ENCODE measurements at places on chromosomes 4 and X.

DNA sequence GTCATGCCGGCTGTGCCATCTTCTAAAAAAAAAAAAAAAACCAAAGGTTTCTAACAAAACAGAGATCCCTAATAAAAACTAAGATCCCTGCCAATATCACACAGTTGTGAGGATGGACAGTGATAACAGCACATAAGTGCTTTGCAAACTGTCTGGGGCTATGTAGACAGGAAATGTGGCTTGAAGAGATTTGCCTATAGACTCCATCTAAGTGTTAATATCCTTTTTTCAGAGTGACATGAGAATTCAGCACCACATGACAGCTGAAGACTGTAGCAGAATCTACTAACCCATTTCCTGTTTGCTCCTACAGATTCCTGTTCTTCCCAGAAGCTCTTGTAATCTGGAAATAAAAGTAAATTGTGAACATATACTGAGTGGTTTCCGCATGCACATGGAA is 215.4 kb downstream of the KDR start:
- peak overlapping the region; percentile 30 for H3K27ac ChIP-seq
- DNase-seq: no peak
- peaks cover 11% of the 10 kb centered on the region for H3K4me1 ChIP-seq
- H3K36me3 ChIP-seq: peaks cover 12% of the 10 kb centered on the region
- no peaks in the 10 kb centered on the region for H3K27me3 ChIP-seq

GRCh38 chr4:54731552-54731951 is 73.8 kb downstream of the KIT start:
- H3K4me3 ChIP-seq: no peak overlapping the region
- H3K27me3 ChIP-seq: no peaks in the 10 kb centered on the region
- H3K27ac ChIP-seq: no peak overlapping the region
- DNase-seq: no peak
- no peaks in the 10 kb centered on the region for H3K36me3 ChIP-seq

DNA sequence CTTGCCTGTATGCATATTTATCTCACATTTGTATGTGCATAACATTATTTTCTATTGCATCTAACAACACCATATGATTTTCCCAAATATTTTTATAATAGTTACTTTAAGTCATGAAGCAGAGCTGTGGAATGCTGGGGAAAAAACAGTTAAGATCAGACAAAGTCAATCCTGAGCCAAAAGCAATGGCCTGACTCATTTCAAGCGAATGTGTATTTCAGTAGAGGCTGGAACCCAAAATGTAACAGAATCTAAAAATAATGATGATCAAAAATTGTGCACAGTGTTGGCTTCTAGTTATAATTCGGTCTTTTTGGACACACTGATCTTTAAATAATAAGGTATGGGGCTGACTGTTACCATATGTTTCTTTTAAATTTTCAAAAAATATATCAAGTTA is 516.2 kb upstream of the ADGRL3 start:
- H3K27me3 ChIP-seq: no peaks in the 10 kb centered on the region
- H3K4me1 ChIP-seq: no peaks in the 10 kb centered on the region
- no peak for DNase-seq
- H3K27ac ChIP-seq: no peak overlapping the region
- H3K4me3 ChIP-seq: no peak overlapping the region

DNA sequence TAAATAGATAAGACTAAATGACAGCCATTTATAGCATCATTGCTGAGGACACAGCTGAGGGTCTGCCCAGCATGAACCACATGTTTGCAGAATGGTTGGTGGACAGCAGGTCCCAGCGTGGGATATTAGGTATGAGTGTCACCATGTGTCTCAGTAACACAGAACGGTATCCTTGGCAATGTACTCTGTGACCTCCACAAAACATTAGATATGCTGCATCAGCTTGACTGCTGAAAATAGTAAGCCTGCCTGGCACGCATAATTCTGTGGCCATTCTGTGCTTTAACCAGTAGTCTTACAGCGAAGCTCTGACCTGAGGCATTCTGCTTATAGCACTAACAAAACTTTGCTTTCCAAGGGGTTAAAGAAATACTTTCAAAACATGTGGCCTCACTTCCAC is 32.0 kb downstream of the LIMCH1 start:
- no peak for DNase-seq
- H3K4me3 ChIP-seq: no peak overlapping the region
- no peaks in the 10 kb centered on the region for H3K4me1 ChIP-seq

DNA sequence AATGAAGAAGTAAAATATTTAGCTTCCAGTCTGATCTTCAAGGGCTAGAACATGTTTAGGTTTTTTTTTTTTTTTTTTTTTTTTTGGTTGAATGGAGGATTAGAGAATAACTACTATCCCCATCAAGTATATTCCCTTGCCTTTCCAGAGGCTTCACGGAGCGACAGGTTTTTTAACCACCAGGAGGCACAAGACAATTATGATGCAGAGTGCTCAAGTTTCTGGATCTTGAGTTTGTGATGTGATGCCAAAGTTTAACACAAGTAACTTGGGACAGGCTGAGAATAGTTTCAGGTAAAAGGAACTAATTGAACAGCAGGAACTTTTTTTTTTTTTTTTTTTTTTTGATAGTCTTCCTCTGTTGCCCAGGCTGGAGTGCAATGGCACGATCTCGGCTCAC is 30.3 kb downstream of the CCNI start:
- no peak for DNase-seq
- H3K27ac ChIP-seq: peak overlapping the region; percentile 48

- peak overlapping the region; percentile 66 for H3K4me3 ChIP-seq
- H3K27me3 ChIP-seq: no peaks in the 10 kb centered on the region
- H3K27ac ChIP-seq: no peak overlapping the region
- peak; percentile 4 for DNase-seq
- H3K4me1 ChIP-seq: peaks cover 13% of the 10 kb centered on the region
These were observed 161.7 kb downstream of the BTC start for GRCh38 chr4:74632634-74633033.

GRCh38 chr4:124685851-124686250 is 26.7 kb downstream of the ANKRD50 start:
- H3K4me3 ChIP-seq: no peak overlapping the region
- H3K4me1 ChIP-seq: no peaks in the 10 kb centered on the region
- H3K27me3 ChIP-seq: no peaks in the 10 kb centered on the region
- no peaks in the 10 kb centered on the region for H3K36me3 ChIP-seq
- no peak overlapping the region for H3K27ac ChIP-seq

- DNase-seq: no peak
- no peaks in the 10 kb centered on the region for H3K4me1 ChIP-seq
- H3K4me3 ChIP-seq: no peak overlapping the region
- H3K27ac ChIP-seq: no peak overlapping the region
These were observed 170.3 kb downstream of the LDB2 start for GRCh38 chr4:16728111-16728510.

GRCh38 chrX:31293409-31293808 is 221.6 kb upstream of the FTHL17 start:
- no peaks in the 10 kb centered on the region for H3K4me1 ChIP-seq
- H3K27me3 ChIP-seq: peaks cover 1% of the 10 kb centered on the region
- H3K27ac ChIP-seq: no peak overlapping the region
- no peak for DNase-seq
- H3K36me3 ChIP-seq: no peaks in the 10 kb centered on the region

DNA sequence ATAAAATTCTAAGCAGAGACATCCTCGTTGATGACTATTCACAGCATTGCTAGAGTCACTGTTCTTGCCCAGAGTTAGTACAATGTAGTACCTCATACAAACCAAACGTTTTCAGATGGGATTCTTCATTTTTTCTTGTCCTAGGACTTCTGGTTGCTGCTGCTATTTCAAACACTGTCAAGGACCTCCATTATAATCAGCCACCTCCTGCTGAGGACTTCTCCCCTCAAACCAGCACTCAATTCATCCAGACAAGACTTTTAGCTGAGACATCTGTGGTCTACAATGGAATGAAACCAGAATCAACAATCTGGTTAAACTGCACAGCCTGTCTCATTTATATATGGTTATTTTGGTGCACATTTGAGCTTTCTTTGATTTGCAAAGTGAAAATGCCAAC is 1008.8 kb downstream of the STPG2 start:
- peaks cover 13% of the 10 kb centered on the region for H3K27me3 ChIP-seq
- no peaks in the 10 kb centered on the region for H3K36me3 ChIP-seq
- no peak overlapping the region for H3K27ac ChIP-seq
- no peak for DNase-seq

GRCh38 chr4:37762294-37762990 is 64.0 kb upstream of the PGM2 start:
- no peak overlapping the region for H3K4me3 ChIP-seq
- no peak overlapping the region for H3K27ac ChIP-seq
- H3K36me3 ChIP-seq: no peaks in the 10 kb centered on the region
- no peak for DNase-seq

GRCh38 chr4:142557239-142557801 is 288.8 kb downstream of the INPP4B start:
- H3K36me3 ChIP-seq: no peaks in the 10 kb centered on the region
- peaks cover 24% of the 10 kb centered on the region for H3K4me1 ChIP-seq
- no peaks in the 10 kb centered on the region for H3K27me3 ChIP-seq

DNA sequence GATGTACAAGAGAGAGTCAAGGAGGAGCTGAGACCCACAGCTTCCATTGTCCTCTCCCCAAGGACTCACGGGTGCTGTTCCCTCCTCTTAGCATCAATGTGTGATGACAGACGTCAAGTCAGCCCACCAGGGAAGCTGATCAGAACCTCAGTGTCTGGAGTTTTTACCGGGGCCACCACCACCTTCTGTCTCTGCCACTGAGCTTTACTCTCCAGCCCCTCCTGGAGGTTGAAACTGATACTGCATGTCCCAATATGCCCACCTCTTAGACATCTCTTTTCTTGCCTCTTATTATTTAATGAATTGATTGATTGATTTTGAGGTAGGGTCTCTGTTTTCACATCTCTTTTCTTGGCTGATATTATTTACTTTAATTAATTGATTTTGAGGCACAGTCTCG is 10.3 kb upstream of the AKAP17A start:
- DNase-seq: no peak
- no peaks in the 10 kb centered on the region for H3K36me3 ChIP-seq
- H3K4me1 ChIP-seq: peaks cover 29% of the 10 kb centered on the region

GRCh38 chr4:17494258-17495190 is 17.4 kb downstream of the QDPR start:
- no peak overlapping the region for H3K4me3 ChIP-seq
- H3K27me3 ChIP-seq: no peaks in the 10 kb centered on the region
- DNase-seq: no peak
- H3K36me3 ChIP-seq: peaks cover 6% of the 10 kb centered on the region

- no peak overlapping the region for H3K4me3 ChIP-seq
- no peaks in the 10 kb centered on the region for H3K36me3 ChIP-seq
- no peaks in the 10 kb centered on the region for H3K27me3 ChIP-seq
- H3K4me1 ChIP-seq: peaks cover 2% of the 10 kb centered on the region
- no peak overlapping the region for H3K27ac ChIP-seq
These were observed 84.8 kb upstream of the BMP2K start for GRCh38 chr4:78691334-78691754.

- H3K4me3 ChIP-seq: no peak overlapping the region
- peaks cover 8% of the 10 kb centered on the region for H3K27me3 ChIP-seq
- H3K36me3 ChIP-seq: no peaks in the 10 kb centered on the region
These were observed 17.0 kb downstream of the SNCA start for GRCh38 chr4:89820010-89820409.

GRCh38 chrX:107880054-107880610 is 54.5 kb downstream of the MID2 start:
- no peak overlapping the region for H3K4me3 ChIP-seq
- no peaks in the 10 kb centered on the region for H3K27me3 ChIP-seq
- no peak for DNase-seq
- no peaks in the 10 kb centered on the region for H3K4me1 ChIP-seq
- H3K27ac ChIP-seq: no peak overlapping the region
- peaks cover 14% of the 10 kb centered on the region for H3K36me3 ChIP-seq

DNA sequence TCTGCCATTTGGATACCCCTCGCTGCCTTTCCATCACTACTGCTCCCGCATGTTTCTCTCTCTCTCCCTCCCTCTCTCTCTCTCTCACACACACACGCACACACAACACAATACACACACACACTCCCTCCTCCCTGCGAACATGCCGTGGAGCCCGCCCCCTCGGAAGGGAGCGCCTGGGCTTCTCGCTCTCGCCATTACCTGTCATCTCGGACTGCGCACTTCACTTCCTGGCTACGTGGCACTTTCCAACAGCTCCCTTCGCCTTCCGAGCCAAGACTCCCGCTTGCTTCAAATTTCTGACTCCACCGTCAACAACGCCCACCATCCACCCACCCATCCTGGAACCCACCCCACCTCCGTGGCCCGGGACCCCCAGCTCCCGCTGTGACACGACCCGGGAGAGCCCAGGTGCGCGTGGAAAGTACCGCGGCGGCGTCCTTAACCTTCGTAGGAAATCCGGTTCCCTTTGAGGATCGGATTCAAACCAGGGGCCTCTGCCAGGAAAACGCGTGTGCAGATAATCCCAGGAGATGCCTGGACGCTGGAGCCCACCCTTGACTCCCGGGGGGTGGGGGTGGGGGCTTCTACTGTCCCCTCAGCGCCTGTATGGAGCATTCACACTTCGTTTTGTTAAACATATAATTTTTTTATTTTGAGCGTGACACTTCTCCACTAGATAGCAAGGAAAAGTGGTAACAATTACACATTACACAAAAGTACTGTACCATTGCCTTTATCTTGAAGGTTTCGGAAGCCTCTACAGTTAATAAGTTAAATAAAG is 12.5 kb downstream of the ARX start:
- no peak for DNase-seq
- peak overlapping the region; percentile 58 for H3K4me3 ChIP-seq
- peaks cover 7% of the 10 kb centered on the region for H3K27me3 ChIP-seq
- H3K27ac ChIP-seq: no peak overlapping the region

DNA sequence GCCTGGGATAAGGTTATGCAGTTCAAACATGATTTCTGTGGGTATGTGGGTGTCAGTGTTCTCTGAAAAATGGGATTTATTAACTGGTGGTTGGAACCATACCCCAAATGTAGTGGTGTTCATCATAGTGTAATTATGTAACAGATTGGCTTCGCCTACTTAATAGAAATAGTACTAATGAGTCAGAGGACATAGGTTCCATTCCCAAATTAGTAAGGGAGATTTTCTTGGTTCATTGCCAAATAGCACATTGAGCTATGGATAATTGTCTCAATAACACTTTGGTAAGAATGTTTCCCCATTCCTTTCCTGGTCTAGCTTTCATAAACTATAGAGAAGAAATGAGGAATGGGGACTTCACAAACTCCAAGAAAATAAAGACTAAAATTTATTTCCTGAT is 20.5 kb upstream of the CYBB start:
- no peaks in the 10 kb centered on the region for H3K27me3 ChIP-seq
- H3K4me3 ChIP-seq: no peak overlapping the region
- H3K36me3 ChIP-seq: no peaks in the 10 kb centered on the region

- H3K4me3 ChIP-seq: no peak overlapping the region
- no peaks in the 10 kb centered on the region for H3K27me3 ChIP-seq
- H3K36me3 ChIP-seq: peaks cover 40% of the 10 kb centered on the region
- H3K27ac ChIP-seq: no peak overlapping the region
These were observed 5.5 kb downstream of the CAMK2D start for GRCh38 chr4:113756005-113756410.

DNA sequence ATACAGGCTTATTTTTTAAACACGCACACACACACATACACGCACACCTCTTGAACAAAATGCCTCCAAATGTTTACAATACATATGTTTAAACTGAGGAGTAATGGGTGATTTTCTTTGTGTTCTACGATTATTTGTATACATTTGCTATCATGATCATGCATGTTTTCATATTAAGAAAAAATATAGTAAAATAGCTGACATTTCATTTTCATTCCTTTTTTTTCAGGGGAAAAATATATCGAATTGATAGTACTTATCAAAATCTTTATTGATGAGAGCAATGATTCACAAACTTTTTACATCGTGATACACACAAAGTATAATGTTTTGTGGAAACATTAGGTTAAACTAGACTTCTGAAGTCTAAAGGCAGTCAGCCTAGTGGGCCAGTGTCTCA is 618.9 kb downstream of the TECRL start:
- H3K4me1 ChIP-seq: no peaks in the 10 kb centered on the region
- no peaks in the 10 kb centered on the region for H3K27me3 ChIP-seq
- H3K4me3 ChIP-seq: no peak overlapping the region
- no peaks in the 10 kb centered on the region for H3K36me3 ChIP-seq
- H3K27ac ChIP-seq: no peak overlapping the region

GRCh38 chr4:110418641-110419040 is 57.3 kb upstream of the ENPEP start:
- H3K36me3 ChIP-seq: no peaks in the 10 kb centered on the region
- DNase-seq: no peak
- no peak overlapping the region for H3K27ac ChIP-seq

Measured in naive thymus-derived CD8-positive, alpha-beta T cell (primary cell).